Stimulated activated CD4-positive, alpha-beta T cell treated with anti-CD3 and anti-CD28 coated beads, Interleukin-15, amount 100 ng/mL, for 1 hour (primary cell): ENCODE measurements at places on chromosomes 7 and 10.

DNA sequence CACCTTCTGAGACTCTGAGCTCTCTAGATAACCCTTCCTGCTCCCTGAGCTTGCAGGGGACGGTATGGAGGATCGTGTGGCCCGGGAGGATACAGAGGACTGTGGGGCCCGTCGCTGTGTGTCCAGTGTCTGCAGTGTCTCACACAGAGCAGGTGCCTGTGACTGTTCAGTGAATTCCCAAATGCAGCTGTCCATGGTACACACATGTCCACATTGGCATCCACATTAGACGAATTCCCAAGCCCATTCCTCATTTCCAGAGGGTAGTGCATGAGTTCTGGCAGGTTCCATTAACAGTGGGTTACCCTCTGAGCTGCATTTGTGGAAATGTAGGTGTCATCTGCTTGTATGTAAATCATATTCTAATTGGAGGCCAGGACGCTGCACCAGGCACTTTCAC, 39.5 kb downstream of the WDFY4 start:
- DNase-seq, result no peak

- no peak for DNase-seq
These were observed 38.6 kb upstream of the MET start for GRCh38 chr7:116633131-116633988.

- no peak for DNase-seq
These were observed 613.9 kb upstream of the IGFBP3 start for GRCh38 chr7:46534664-46535588.

- no peak for DNase-seq
These were observed 167.7 kb downstream of the UBE2H start for GRCh38 chr7:129784783-129785684.

GRCh38 chr7:46230990-46231305, 309.9 kb upstream of the IGFBP3 start:
- no peak for DNase-seq

- no peak for DNase-seq
These were observed 312.7 kb upstream of the SP8 start for GRCh38 chr7:21099432-21099831.

GRCh38 chr7:98232799-98233198, 19.2 kb downstream of the TECPR1 start:
- no peak for DNase-seq

DNA sequence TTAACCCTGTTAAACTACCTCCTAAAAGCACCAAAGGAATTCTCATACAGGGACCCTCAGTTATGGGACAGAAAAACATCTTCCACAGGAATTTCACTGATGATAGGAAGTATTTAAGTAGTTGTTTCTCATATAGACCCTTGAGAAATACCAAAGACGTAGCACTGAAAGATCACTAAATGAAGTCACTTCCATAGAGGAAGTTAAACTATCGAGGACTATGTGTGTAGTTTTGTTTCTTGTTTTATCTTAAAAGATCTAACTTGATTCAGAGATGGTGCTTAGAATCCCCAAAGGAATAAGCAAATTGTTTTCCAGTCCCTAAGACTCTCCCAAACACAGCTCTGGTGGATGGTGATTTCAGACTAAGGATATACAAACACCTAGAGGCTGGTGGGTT, 94.8 kb upstream of the AFAP1L2 start:
- DNase-seq, result no peak

GRCh38 chr7:125654076-125654475, 724.5 kb upstream of the POT1 start:
- DNase-seq, result no peak

DNA sequence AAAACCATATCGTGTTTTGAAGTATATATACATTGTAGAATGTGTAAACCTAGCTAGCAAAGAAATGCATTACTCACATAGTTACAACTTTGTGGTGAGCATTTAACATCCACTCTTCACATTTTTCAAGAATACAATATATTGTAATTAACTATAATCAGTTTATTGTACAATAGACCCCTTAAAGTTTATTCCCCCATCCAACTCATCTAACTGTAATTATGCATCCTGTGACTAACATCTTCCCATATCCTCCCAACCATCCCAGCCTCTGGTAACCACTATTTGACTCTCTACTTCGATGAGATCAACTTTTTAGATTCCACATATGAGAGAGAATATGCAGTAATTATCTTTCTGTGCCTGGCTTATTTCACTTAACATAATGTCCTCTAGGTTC, 526.4 kb downstream of the KIF20B start:
- no peak for DNase-seq

GRCh38 chr10:7435674-7436073, 24.8 kb upstream of the SFMBT2 start:
- DNase-seq, result no peak

DNA sequence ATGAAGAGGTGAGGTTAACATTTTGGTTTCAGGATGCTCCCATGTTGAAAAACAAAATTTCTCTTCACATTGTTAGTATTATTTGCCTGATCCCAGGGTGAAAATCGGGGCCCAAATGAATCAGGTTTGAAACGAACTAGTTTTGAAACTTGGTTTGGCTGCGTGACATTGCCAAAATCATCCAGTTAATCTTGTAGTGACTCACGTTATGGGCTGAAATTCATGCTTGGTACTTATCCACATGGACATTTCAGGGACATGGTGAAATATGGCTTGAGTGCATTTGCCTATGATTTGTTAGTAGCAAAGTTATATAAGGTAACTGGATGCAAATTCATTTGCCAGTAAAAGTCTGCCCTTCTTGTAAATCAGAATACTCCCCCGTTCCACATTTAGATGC, 97.3 kb downstream of the CFAP58 start:
- no peak for DNase-seq

GRCh38 chr10:124999433-125000365, 57.8 kb downstream of the ZRANB1 start:
- DNase-seq, result no peak

- DNase-seq, result no peak
These were observed 28.8 kb downstream of the TOMM7 start for GRCh38 chr7:22793593-22794462.

GRCh38 chr10:118799777-118800176, 45.0 kb upstream of the CACUL1 start:
- DNase-seq, result no peak

DNA sequence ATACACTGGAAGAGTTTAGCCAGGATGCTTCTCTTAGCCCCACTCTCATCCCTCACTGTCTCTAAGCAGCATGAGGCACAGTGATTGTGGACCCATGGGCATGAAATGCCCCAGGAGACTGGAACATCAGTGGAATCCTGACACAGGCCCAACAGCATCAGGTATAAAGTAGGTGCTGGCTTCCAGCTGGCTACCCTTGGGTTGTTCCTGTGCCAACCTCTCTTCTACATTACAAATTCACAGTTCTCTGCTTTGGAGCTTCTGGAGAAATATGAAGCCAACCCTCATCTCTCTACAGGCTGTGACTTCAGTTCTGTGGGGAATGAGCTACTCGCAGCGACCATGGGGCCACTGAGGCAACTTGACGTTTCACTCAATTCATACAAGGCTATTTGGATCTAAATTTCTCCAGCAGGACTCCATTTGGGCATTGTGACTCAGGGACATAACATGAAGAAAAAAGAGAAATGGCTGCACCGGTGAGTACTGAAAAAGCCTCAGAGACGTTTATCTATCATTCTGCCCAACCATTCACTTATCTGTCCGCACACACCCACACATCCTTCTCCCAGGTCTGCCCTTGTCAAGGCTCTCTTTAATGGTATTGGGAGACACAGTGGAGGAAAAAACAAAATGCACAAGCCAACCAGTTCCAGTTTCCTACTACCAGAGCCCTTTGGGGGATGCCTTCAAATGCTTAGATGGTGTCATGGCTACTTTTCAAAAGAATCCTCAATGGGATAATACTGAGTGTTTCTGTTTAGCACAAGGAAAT, 35.4 kb upstream of the TM9SF3 start:
- DNase-seq, result no peak

- no peak for DNase-seq
These were observed 117.5 kb upstream of the WNT16 start for GRCh38 chr7:121211253-121211652.

DNA sequence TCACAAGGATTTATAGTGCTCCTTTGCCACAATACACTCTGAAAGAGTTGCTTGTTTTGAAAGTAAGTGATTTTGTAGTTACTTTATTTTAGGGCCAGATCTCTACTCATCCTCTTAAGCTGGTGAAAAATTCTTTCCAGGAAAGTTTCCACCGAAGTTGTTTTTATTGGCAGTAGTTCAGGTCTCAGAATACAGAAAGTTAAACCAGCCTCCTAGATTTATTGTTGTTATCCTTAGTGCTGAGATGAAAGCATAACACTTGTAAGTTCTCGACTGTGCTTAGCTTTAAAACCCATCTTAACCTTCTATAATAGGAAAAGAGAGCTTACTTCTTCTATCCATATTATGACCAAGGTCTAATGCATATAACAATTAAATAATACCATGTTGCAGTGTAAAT, 5.5 kb downstream of the AP3M1 start:
- no peak for DNase-seq

- DNase-seq, result no peak
These were observed 147.2 kb downstream of the DYNC1I1 start for GRCh38 chr7:95919556-95919955.

DNA sequence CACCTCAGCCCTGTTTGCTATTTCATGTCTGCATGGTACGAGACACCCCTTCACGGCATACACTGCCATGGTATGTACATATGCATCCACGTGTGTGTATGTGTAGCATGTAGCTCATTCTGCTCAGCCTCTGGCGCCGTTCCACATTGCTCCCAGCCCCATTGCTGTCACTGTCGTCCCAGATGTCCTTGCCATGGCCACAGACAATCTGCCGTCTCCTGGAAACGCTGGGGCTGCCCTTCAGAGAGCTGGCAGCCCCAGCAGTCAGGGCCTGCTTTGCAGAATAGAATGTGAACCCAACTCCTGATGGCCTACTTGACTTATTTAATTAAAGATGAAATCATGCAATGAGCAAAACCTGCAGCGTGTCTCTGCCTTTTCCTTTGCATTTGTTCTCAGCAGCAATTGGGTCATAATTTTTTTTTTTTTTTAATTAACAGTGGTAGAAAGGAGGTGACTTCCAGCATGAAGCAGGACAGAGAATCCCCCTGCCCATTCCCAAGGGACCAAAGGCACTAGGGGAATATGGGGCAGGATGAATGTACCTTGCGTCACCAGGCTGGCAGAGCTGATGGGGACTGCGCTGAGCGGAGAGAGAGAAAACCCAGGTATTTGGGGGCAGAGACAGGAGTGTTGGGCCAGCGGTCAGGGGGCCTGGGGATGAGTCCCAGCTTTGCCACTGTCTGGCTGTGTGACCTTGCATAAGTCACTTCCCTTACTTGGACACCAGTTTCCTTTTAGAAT, 49.2 kb downstream of the CHST3 start:
- no peak for DNase-seq

- no peak for DNase-seq
These were observed 80.1 kb downstream of the SVIL start for GRCh38 chr10:29554660-29555059.

DNA sequence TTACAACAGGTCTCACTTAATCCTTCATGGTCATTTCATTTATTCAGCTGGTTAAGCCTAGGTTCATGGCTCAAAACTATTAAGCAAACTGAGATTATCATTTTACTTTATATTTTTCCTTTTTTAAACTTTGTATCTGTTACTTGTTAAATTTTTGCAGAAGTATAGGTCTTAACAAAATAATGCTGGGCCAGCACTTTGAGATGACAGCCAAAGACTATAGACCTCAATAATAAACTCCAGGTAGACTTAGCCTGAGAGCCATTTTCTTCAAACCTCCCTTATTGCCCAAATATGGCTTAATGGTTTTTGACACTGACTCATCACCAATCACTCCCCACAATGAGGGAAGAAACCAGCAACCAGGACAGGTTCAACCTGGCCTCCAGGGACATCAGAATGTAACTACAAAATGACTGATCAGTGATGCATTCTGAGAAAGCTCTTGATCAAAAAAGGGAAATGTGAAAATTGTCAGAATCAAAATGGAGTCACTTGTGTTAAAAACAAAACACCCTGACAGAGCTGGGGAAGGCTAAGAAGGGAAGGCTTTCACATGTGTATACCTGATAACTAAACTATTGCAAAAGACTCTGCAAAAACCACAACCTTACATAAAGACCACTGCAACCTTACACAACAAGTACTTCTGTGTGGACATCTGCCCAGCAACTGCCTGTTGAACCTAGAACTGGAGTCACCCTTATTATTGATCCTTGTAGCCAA, 2.1 kb upstream of the CCDC126 start:
- no peak for DNase-seq

- DNase-seq, result no peak
These were observed 30.6 kb downstream of the RPA3 start for GRCh38 chr7:7687800-7688199.

DNA sequence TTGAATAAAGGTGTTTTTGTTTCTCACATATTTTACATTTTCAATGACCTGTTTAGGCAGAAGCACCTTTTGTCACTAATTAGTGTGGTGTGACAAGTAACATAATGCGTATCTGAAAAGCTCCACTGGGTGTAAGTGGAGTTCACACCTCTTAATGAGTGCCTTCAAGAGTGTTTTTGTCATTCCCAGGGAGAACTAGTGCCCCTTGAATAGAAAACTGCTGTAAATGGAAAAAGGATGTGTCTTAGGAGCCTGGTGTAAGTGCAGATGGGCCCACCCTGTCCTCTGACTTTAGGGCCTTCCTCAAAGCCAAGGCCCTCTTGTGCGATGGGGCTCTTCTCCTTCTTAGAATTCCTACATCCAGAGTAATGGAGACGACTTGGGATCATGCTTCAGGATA, 170.0 kb downstream of the MGMT start:
- DNase-seq, result no peak

GRCh38 chr10:29135337-29135736, 153.5 kb upstream of the LYZL1 start:
- no peak for DNase-seq

DNA sequence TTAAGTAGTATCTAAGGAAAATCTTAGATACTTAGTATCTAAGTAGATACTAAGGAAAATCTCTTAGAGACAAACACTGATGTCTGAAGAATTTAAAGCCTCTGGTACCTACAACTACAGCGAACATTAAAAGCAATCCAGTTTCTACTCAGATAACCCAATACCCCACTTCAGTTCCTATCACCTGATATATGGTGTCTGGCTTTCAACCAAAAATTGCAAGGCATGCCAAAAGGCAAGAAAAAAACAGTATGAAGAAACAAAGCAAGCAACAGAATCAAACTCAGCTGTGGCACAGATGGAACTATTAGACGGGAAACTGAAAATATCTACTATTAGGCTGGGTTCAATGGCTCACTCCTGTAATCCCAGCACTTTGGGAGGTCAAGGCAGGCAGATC, 31.1 kb downstream of the ARHGAP12 start:
- DNase-seq, result no peak

DNA sequence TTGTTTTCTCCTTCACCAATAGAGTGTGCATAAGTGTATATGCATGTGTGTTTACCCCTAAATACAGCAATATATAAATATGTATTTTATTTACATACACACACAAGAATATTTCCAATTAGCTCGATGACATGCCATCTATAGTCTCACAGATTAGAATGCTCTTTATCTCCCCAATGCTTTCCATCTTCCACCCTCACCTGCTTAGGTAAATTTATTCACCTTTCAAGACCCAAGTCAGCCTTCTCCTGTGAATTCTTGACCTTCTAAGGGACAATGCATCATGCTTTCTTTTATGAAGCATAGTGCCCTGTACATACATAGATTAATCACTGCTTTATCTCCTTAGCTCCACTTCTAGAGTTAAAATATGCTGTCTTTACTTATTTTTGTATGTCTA, 49.7 kb downstream of the SEMA3A start:
- no peak for DNase-seq

- peak; percentile 52 for DNase-seq
These were observed 701 bp downstream of the STK17A start for GRCh38 chr7:43583424-43584194.
